ENCODE measurements at places on chromosomes 11 and 22.

DNA sequence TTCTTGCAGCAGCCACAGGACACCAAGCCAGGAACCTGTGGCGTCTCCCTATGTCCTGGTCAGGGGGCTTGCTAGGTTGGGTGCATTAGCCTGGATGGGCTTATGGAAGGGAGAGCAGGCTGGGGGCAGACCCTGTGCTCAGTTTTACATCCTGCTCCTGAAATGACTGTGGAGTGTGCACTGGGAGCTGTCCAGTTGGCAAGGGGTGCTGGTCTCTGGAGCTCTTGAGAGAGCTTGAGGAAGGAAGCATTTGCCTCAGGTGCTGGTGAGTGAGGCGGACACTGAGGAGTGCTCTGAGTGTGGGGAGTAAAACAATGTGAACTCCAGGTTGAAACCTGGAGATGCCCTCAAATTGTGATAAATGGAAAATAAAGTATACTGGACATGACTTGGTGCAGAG lies 3.4 kb downstream of the SCGB1D4 start:
- peak; percentile 9 for DNase-seq

- DNase-seq: no peak
These were observed 26.4 kb downstream of the SCN4B start for GRCh38 chr11:118126082-118126838.

- DNase-seq: no peak
These were observed 215.1 kb downstream of the PGR start for GRCh38 chr11:100914415-100915110.

- peak; percentile 56 for DNase-seq
These were observed 113.2 kb downstream of the TMEM135 start for GRCh38 chr11:87150936-87151335.

DNA sequence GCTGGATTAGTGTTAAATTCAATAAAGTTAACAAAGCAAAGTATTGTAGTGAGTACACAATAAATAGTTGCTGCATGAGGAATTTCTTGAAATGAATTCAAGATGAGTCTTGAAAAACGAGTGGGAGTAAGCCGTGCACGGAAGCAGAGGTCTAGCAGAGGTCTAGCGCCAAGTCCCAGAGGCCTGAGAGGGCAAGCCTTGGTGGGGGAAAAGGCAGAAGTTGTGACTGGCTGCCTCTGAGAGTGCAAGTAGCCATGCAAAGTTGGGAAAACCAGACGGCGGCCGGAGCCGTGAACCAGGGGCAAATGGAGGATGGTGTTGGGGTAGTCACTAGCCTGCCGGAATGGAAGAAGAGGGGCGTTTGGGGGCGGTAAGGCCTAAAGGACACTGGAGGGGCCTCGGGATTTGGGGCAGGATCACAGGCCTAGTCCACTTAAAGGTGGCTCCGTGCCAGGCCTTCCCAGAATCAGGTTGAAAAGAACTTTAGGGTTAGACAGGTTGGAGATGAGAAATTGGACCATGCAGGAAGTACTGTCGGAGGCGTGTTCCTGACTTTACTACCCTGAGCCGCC lies 379 bp upstream of the SLC3A2 start:
- peak; percentile 89 for DNase-seq

GRCh38 chr11:6431861-6432260 lies 8.9 kb downstream of the HPX start:
- peak; percentile 85 for DNase-seq

GRCh38 chr11:92794783-92795182 lies 174.7 kb upstream of the MTNR1B start:
- no peak for DNase-seq

DNA sequence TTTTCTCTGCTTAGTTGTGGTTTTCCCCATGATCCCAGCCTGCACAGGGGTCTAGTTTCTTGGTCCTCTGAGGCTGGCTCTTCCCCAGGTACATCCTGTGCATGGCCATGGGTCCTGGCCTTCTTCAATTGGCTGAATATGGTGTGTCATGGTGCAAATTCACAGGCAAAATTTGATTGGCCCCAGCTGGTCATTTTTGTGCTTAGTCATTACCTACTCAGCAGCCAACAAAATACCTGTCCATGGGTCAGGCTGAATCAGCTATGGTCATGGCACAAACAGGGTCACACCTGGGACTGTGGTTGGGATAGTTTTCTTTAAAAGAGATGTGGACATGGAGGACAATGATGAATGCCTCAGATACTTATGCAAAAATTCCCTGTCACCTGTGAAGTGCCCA lies 85.7 kb downstream of the CSNK2A3 start:
- no peak for DNase-seq

All from AG10803 (cell line).